Small intestine (tissue), 16 donors: ENCODE measurements at places on chromosomes 5 and 9. TPM values are rescaled to one million over a fixed set of nuclear protein-coding genes. Genes with fewer than 3 reads are reported as not detected.
A peak's percentile ranks its signal among the peaks of the same experiment; 100 is the strongest.

- no peaks in the 10 kb centered on the region for H3K4me1 ChIP-seq
- H3K36me3 ChIP-seq: no peaks in the 10 kb centered on the region
- no peak overlapping the region for H3K4me3 ChIP-seq
Measured at GRCh38 chr9:129571298-129572051, 49.4 kb downstream of the C9orf50 start.

DNA sequence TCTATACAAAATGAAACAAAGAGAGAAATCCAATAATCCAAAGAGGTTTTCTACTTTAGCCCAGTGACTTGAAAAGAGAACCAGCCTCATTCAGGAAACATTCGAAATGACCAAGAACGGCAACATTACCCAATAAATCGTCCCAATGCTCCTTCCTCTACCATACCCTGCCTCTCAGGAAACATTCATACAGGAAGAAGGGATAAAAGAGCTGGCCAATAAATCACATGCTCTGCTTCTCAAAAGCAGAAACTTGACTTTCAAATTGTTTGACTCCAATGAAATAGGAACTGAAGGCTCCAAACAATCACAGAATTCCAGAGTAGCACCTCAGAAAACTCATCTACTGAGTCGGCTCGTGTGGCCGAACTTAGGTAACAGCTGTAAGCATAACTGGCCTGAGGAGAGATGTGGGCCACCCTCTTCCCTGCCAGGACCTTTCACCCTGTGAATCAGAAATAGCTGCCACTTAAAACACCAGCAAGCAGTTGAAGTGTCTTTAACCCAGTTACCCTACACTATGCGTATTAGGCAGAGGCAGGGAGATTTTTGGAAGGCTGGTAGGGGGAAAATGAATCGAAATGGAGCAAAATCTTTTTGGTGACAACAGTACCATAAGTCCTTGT is 14.6 kb downstream of the ARL15 start:
- H3K4me3 ChIP-seq: no peak overlapping the region
- no peaks in the 10 kb centered on the region for H3K36me3 ChIP-seq
- no peak for DNase-seq
- peaks cover 2% of the 10 kb centered on the region for H3K4me1 ChIP-seq

Gene MYOT
- 7.0 TPM for polyA plus RNA-seq

Gene EIF4EBP3
- 38.7 TPM for polyA plus RNA-seq

DNA sequence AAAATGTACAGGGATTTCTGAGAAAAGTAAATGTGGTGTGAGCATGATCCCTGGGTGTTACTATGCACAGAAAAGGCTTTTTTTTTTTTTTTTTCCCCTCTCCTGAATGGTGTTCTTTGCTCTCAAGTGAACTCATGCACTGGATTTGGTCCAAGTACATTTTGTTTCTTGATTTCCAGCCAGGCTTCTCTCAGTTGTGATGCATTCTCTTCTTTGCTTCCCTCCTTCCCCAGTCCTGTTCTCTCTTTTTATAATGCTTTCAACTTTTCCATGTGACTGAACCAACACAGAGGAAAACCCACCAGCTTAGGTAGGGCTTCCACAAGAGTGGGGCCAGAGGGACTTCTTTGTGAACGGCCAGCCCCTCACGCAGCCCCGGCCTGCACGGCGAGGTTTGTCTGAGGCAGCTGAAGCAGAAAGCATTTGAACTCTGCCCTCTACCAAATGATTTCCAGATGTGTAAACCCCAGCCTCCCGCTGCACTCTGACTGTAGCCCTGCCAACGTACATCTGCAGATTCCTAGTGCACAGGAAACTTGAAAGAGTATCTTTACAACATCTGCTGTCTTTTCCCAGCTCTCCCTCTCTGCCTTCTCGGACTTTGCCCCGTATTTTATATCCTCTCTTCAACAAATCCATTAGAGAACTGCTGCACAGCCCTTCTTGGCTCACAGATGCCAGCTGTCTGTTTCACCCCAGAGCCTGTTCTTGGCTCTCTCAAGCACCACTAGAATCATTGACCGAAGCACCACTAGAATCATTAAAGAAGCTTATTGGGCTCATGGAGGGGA is 71.8 kb upstream of the CD180 start:
- H3K36me3 ChIP-seq: no peaks in the 10 kb centered on the region
- H3K4me1 ChIP-seq: peaks cover 14% of the 10 kb centered on the region
- peak overlapping the region; percentile 89 for H3K27ac ChIP-seq
- DNase-seq: peak; percentile 91

DNA sequence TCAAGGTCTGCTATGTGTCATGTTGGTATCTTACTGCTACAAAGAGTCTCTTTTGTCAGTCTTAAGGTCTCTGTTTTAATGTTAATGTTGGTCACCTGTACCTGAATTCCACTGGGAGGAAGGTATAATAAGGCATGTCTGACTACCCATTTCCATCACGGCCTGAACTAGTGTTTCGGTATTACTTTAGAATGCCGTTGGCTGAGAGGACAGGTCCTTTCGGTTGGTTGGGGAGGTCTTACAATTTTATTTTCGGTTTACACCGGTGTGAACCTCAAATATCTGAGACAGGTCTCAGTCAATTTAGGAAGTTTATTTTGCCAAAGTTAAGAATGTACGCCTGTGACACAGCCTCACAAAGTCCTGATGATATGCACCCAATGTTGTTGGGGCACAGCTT is 154.9 kb upstream of the ABCA1 start:
- no peak for DNase-seq
- no peak overlapping the region for H3K27ac ChIP-seq
- no peaks in the 10 kb centered on the region for H3K27me3 ChIP-seq
- H3K36me3 ChIP-seq: no peaks in the 10 kb centered on the region
- H3K4me1 ChIP-seq: no peaks in the 10 kb centered on the region

GRCh38 chr5:33738967-33739366 is 152.8 kb downstream of the ADAMTS12 start:
- H3K36me3 ChIP-seq: no peaks in the 10 kb centered on the region
- no peak overlapping the region for H3K4me3 ChIP-seq
- H3K27ac ChIP-seq: no peak overlapping the region
- DNase-seq: no peak

Gene GRHPR
- 134 TPM for polyA plus RNA-seq

GRCh38 chr5:76144513-76145274 is 61.5 kb downstream of the SV2C start:
- no peak overlapping the region for H3K4me3 ChIP-seq

Gene NFIB
- 11.2 TPM for polyA plus RNA-seq

Gene ANKRD31
- polyA plus RNA-seq: not detected

Gene ENHO
- 1.8 TPM for polyA plus RNA-seq

DNA sequence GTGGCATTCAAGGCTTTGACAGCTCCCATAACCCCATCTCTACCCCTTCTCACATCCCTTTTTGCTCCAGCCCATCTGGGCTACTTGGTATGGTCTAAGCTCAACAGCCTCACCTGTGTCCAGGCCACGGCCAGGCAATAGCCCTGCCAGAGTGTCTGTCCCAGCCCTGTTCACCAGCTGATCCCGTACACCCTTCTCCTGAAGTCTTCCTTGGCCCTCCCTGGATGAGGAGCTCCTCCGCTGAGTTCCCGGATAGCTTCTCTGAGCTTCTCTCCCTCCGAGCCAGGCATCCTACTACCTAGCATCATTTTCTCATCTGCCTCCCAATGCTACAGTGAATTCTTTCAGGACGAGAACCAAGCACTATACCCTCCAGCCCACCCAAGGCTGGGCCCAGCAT is 208.2 kb downstream of the DAB2IP start:
- no peaks in the 10 kb centered on the region for H3K36me3 ChIP-seq
- DNase-seq: no peak
- no peak overlapping the region for H3K4me3 ChIP-seq
- no peak overlapping the region for H3K27ac ChIP-seq
- H3K27me3 ChIP-seq: no peaks in the 10 kb centered on the region

DNA sequence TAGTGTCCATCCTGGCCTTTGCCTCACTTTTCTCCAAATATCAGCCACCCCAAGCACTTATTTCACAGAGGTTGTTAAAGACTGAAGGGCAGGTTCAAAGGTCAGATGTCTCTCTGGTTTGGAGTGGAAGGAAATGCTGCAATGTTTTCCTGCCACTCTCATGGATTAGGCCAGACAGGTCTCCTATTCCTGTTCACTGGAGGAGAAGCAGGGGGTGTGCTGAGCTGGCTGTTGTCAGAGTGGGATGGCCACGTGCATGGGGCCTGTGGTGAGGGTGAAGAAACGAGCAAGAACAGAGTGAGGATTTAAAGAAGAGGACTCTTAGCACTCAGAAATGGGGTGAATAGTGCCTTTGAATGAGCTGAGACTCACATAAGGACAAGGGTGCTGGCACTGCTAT is 6.7 kb downstream of the TMEM8B start:
- no peaks in the 10 kb centered on the region for H3K27me3 ChIP-seq
- H3K36me3 ChIP-seq: no peaks in the 10 kb centered on the region
- peaks cover 59% of the 10 kb centered on the region for H3K4me1 ChIP-seq
- H3K4me3 ChIP-seq: no peak overlapping the region
- no peak overlapping the region for H3K27ac ChIP-seq

GRCh38 chr5:43386960-43387362 is 25.2 kb downstream of the CCL28 start:
- no peaks in the 10 kb centered on the region for H3K36me3 ChIP-seq
- H3K27me3 ChIP-seq: no peaks in the 10 kb centered on the region
- H3K4me1 ChIP-seq: no peaks in the 10 kb centered on the region
- H3K4me3 ChIP-seq: no peak overlapping the region
- no peak overlapping the region for H3K27ac ChIP-seq

DNA sequence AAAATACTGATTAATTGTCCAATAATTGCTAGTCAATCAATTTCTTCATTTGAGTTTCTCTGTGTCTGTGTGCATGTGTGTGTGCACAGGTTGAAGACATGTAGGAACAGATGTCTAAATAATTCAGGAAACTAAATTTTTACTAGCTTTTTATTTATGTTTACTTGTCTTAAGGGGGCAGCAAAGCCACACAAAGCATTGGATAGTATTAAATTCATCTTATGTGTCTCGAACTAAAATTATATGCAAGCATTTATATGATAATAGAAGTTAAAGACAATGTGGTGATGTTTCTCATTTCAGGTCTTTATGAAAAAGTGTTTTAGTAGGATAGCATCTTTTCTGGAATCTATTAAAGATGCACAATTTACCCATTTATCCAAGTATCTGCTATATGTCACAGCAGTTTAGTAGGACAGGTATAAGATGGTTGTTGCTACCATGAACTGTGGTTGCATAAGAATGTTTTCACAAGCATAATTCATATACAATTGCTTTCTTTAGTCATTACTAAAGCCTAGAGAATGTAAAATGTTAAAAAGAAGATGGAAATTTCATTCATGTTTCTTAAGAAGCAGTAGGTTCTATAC is 784.6 kb upstream of the NUDT12 start:
- H3K4me1 ChIP-seq: no peaks in the 10 kb centered on the region
- H3K27ac ChIP-seq: no peak overlapping the region
- H3K4me3 ChIP-seq: no peak overlapping the region
- DNase-seq: no peak

DNA sequence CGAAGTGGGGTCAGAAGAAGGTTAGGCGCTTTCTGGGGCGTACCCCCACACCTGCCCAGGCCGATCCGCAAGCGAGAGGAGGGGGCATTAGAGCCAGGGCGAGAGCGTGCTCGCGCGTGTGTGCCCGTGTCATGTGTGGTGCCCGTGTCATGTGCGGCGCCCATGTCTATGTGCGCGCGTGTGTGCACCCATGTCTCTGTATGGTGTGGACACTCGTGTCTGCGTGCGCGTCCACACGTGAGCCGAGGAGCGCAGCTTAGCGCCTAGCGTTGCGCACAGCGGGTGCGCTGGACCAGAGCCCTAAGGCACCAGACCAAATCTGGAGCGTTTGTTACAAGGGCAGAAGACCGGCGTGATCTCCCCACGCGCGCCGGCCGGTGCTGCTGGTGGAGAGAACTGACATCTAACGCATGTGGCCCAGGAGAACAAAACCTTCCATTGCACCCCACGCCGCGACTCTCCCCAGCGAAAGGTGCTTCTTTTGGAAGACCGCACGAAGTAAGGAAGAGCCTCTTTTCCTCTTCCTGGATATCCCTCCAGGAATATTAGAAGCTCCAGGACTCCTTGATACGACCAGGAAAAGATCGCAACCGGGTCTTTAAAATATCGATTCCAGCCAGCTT is 644 bp downstream of the NIM1K start:
- DNase-seq: no peak
- no peaks in the 10 kb centered on the region for H3K4me1 ChIP-seq
- no peak overlapping the region for H3K27ac ChIP-seq
- peaks cover 32% of the 10 kb centered on the region for H3K27me3 ChIP-seq
- no peaks in the 10 kb centered on the region for H3K36me3 ChIP-seq
- H3K4me3 ChIP-seq: peak overlapping the region; percentile 36

Gene KCNV2
- 0.18 TPM for polyA plus RNA-seq

Gene TEK
- 0.54 TPM for polyA plus RNA-seq

- no peak overlapping the region for H3K27ac ChIP-seq
- peaks cover 2% of the 10 kb centered on the region for H3K4me1 ChIP-seq
- H3K27me3 ChIP-seq: no peaks in the 10 kb centered on the region
- no peak overlapping the region for H3K4me3 ChIP-seq
- H3K36me3 ChIP-seq: no peaks in the 10 kb centered on the region
Measured at GRCh38 chr9:698276-698675, 143.2 kb upstream of the DMRT1 start.

DNA sequence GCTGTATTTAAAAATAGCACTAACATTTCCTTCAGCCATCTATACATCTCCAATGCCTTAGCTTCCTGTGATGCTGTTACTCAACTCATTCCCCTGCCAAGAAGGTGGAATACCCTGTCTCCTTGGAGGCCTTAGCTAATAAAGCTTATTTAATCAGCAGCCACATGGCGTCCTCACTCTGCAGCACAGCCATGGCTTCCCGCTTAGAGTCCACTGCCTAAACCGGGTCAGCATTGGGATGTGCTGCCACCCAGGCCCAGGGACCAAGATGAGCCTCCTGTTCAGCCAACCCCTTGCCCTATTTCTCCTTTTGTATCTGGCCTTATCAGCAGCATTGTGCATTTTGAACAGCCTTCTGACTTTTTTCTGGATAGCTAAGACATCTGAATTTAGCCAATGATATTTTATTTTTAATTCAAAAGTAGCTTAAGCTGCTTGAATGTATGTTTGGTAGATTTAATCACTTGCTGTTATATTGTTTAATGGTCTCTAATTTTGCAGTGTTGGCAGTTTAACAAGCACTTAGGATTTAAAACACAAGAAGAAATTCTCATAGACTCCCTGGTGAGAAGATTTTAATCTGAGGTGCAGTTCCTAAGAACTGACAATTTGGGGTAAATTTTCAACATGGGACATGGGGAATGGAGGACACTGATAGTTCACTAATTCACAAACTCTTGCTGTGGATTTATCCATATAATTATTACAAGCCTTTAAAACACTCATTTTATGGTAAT is 113.0 kb downstream of the RPS23 start:
- H3K4me1 ChIP-seq: no peaks in the 10 kb centered on the region
- H3K27ac ChIP-seq: no peak overlapping the region
- H3K27me3 ChIP-seq: no peaks in the 10 kb centered on the region
- H3K36me3 ChIP-seq: no peaks in the 10 kb centered on the region

Gene GKAP1
- 4.3 TPM for polyA plus RNA-seq

DNA sequence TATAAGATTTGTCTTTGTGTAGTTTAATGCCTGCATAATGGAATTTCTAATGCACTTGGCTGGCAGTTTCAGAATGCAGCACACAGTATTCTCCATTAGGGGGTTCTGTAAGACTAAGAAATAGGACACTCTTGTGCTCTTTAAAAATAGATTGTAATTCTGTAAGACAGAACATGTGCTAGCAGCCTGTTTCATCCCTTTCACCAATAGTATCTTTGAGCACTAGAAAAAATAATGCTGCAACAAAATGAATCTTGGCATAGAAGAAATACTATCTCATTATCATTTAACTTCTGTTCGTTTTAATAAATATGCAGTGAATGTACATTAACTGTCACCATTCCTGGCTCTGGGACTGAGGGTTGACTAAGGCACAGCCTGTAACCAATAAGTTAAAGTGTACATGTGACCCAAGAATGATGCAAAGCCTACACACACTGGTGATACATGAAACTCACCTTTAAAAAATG is 23.8 kb upstream of the ZNF622 start:
- peaks cover 3% of the 10 kb centered on the region for H3K4me1 ChIP-seq
- peak; percentile 71 for DNase-seq
- H3K4me3 ChIP-seq: no peak overlapping the region
- H3K27me3 ChIP-seq: no peaks in the 10 kb centered on the region
